K562 (cell line): ENCODE measurements at places on chromosomes 3 and 15. TPM values are rescaled to one million over a fixed set of nuclear protein-coding genes. Genes with fewer than 3 reads are reported as not detected.

Gene MKRN2OS
- 0.27 TPM in 1 of 2 replicates, not detected in the other for total RNA-seq

Gene CAMKV
- total RNA-seq, result 2.3 and 2.7 TPM in 2 replicates

Gene SCN11A
- total RNA-seq, result not detected in 2 replicates

Gene LARP6
- total RNA-seq, result not detected in 2 replicates

Gene BCL2A1
- 0.54 TPM in 1 of 2 replicates, not detected in the other for total RNA-seq

Gene LIPH
- 1.3 TPM in 2 replicates for total RNA-seq

Gene SNRPA1
- 152 and 166 TPM in 2 replicates for total RNA-seq

Gene IL17RB
- total RNA-seq, result 1.2 and 1.5 TPM in 2 replicates

Gene FSD2
- total RNA-seq, result not detected in 2 replicates

Gene GJD2
- total RNA-seq, result not detected in 2 replicates
